ENCODE measurements at places on chromosomes 3 and 15. TPM values are rescaled to one million over a fixed set of nuclear protein-coding genes. Genes with fewer than 3 reads are reported as not detected.

ISG20 gene
- 58.6 TPM for total RNA-seq

PIGZ gene
- total RNA-seq, result not detected

FGF12 gene
- total RNA-seq, result 0.30 TPM

DNA sequence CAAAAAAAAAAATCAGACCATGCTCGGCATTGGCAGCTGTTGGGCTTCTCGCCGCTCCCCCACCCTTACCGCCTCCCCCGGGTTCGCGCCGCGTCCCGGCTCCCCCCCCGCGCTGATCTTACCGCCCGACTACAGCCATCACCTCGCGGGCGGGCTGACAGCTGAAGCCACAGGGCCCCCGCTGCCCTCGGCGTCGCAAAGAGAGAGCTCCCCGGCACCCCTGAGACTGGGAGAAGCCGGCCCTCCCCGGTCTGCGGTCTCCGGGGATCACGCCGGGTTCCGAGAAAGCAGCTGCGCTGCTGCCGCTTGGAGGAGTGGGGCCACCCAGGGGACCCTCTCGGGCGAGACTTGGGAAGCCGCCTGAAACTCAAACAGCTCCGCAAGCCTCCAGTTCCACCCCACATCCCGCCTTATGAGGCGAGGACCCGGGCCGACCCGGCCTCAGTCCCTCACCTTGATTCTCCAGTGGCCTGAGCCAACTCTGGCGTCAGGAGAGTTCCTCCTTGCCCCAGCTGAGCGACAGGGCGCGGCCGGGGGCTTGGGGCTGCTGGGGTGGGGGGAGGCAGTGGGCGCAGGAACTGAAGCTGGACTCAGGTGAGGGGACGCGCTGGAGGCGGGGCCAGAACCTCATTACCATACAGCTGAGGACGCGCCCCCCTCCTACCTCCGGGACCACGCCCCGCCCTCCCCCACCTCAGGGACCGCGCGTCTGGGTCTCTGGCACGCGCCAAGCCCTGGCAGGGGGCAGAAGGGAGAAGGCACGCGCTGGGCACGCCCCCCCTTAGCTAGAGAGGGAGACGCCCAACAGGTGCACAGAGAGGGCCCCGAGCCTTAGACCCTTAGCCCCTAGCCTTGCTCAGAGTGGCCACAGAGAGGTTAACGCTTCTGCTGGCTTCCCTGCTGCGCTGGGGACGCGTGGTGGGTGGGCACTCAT lies 1.0 kb upstream of the DLL4 start:
- no peak for DNase-seq

DNA sequence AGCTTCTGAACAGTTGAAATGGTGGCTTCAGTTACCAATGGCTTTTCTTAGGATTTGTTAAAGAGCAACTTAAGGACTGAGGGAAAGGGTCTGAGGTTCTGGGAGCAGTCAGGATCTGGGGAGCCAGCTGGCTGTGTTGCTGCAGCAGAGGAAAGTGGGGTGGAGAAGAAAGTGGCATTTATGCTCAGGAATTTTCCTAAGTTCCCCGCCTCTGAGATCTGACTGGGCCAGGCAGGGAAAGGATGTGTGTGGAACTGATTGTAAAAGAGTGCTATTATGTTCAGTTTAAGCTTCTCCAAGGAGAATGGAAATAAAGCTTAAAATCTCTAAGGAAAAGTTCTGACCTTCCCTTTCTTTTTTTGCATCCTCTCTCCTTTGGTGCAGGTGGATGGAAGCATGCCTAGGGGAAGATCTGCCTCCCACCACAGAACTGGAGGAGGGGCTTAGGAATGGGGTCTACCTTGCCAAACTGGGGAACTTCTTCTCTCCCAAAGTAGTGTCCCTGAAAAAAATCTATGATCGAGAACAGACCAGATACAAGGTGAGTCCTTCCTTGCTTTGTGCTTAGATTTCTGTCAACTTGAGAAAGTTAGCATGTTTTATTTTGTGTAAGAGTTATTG lies 37.8 kb downstream of the IQGAP1 start:
- no peak for DNase-seq

DNA sequence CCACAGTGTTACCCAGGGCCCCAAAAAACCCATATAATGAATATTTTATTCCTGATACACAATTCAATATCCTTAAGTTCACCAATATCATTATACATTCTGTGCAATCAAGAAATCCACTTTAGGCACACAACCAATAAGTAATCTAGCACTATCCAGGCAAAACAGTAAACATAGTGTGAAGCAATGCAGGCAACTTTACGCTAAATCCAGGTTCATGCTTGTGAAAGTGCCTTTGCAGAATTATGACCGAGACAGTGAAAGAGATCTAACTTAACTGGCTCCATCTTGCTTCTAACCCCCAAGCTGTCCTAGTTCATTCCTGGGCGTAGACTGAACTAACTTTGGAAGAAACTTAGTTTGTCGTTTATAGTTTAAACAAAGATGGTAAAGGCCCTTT lies 34.2 kb upstream of the INO80 start:
- DNase-seq, result no peak
